Stimulated activated CD4-positive, alpha-beta T cell treated with anti-CD3 and anti-CD28 coated beads, Interleukin-2, amount 100 ng/mL, for 4 hours (primary cell): ENCODE measurements at places on chromosomes 1 and 21.

- DNase-seq = no peak
These were observed 15.8 kb downstream of the INPP5B start for GRCh38 chr1:37931102-37931360.

GRCh38 chr1:222914861-222915632 is 100.2 kb downstream of the DISP1 start:
- DNase-seq = no peak

DNA sequence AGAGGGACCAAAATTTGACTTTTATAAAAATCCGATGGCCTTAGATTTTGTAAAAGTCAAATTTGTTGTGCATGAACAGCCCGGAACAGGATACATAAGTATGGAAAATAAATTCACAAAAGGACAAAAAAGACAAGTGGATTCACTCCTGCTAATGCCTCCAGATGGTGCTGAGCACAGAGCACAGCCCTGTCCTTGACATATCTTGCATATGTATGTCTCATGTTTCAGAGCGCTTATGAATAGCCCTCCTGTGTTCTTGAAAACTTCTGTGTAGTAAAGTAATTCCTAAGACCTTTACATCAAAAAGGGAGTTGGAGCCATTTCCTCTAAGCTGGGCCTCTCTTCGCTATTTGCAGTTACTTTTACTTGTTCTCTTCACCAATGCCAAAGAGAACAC is 110.7 kb upstream of the RAB3GAP2 start:
- no peak for DNase-seq

GRCh38 chr1:228378873-228379460 is 27.7 kb downstream of the TRIM11 start:
- DNase-seq = no peak

DNA sequence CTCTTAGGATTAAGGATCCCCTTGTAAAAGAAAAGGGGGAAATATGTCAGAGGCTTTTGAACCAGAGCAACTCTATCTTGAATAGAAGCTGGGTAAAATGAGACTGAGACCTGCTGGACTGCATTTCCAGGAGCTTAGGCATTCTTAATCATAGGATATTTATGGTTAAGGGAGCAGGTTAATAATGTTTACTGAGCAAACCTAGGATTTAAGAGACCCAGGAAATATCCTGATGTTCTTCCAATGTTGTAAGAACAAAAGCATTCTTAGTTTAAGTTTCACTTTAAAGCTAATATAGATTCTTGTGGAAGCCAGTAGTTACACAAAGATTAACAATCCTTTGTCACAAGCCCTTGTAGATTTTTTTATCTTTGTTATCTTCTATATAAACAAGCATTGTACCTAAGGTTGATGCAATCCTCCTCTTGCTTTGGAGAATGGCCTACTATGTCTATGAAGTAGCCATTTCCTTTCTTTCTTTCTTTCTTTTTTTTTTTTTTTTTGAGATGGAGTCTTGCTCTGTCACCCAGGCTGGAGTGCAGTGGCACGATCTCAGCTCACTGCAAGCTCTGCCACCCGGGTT is 570.2 kb upstream of the BEND5 start:
- no peak for DNase-seq

- DNase-seq = no peak
These were observed 656.1 kb downstream of the KIF26B start for GRCh38 chr1:245810789-245811337.

- no peak for DNase-seq
These were observed 4.2 kb downstream of the IGSF8 start for GRCh38 chr1:160094291-160094625.

DNA sequence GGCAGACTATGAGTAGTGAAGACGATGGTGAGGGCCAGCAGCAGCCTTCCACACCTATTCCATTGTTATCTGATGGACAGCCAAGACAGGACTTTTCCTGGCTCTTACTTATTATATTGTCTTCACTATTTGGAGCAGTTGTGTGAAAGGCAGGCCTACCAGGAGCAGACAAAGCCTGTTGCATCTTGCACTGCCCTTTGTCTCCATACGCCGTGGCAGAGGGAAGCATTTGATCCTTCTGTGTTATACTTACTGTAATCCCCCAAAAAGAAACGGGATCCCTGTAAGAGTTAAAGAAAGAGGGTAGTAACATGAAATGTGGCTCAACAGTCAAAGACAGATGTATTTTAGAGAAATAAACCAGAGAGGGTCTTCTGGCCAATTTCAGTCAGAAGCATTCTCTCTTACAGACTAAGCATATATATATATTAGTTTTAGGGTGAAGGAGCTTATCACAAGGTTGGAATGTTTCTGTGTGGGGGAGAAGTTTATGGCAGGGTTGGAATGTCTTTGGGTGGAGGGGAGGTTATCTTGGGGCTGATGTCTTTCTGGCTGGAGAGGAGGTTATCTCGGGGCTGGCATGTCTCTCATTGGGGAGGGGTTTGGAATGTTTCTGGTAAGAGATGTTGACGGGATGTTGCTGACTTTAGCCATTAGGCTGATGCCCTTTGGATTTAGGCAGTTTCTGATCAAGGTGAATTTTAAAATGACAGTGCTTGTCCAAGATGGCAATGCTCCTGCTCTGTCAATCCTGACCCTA is 23.4 kb upstream of the HSD3B1 start:
- DNase-seq = no peak

DNA sequence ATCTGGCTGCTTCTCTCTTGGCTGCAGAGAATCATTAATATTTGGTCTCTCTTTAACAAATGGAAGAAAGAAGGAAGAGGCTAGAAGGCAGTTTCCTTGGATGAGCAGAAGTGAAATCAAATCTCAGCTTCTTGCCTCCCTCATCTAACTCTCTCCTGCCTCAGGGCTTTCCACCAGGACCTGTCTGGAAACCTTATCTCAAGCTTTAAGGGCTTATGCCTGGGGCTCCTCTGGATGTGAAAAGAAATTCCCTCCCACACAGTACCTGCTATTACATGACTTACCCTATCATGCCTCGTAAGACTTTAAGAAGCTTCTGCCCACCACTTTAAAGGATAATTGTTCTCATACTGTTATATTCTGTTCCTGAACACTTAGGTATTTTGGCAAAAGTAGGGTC is 8.9 kb downstream of the VTCN1 start:
- no peak for DNase-seq

DNA sequence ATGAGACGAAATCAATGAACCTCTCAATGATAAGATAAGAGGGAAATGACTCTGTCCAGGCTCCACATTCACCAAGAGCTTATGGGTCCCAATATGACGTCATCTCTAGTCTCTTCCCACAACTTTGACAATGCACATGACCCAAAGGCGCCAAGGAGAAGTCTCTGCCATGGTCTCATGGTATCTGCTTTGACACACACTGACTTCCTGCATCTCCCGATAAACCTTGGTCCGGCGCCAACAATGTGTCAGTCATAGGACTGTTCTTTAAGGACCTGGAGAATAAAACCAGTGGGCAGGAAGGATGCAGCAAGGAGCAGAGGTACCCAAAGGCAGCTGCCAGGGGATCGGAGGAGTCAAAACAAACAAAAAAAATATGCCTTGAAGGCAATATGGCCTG is 46.9 kb upstream of the TMEM51 start:
- no peak for DNase-seq

DNA sequence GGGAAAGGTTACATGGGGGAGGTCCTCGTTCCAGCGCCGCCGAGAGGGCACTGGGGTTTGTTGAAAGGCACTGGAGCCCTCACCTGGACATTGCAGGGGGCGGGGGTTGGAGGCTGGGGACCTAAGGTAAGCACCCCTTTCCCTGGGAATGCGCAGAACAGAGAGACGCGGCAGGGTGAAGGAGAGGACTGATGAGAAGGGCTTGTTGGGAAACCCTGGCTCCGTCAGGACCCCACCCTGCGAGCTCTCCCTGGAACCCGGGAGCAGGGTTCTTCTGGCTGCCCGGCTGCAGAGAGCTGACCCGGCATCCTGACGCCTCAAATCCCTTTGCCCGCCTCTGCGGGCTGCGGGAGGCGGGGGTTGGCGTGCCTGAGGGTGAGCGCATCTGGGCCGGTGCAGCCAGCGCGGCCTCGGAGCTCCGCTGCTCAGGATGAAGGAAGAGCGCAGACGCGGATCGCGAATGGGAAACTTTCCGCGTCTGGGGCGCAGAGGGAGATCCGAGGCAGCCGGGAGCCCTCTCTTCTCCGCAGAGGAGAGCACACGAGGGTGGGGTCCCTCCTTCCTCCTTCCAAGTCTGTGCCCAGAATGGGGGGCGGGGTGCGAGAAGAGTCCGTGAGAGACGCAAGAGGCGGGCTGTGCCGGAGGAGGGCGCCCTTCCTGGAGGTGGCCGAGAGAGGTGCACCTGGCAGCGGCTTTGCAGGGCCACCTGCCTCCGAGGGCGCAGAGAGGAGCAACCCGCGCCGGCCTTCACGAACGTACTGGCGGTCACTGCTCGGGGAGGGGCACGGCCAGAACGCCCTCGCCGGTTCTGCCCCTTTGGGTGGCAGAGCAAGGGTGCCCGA is 2.4 kb downstream of the IGSF21 start:
- no peak for DNase-seq

GRCh38 chr1:54462597-54463258 is 56.5 kb upstream of the SSBP3 start:
- DNase-seq = no peak
